ENCODE measurements at places on chromosomes 11 and 22.

GRCh38 chr11:59283311-59283710 lies 70.6 kb upstream of the MPEG1 start:
- DNase-seq: no peak

GRCh38 chr22:38760477-38761201 lies 4.8 kb upstream of the SUN2 start:
- DNase-seq: no peak

DNA sequence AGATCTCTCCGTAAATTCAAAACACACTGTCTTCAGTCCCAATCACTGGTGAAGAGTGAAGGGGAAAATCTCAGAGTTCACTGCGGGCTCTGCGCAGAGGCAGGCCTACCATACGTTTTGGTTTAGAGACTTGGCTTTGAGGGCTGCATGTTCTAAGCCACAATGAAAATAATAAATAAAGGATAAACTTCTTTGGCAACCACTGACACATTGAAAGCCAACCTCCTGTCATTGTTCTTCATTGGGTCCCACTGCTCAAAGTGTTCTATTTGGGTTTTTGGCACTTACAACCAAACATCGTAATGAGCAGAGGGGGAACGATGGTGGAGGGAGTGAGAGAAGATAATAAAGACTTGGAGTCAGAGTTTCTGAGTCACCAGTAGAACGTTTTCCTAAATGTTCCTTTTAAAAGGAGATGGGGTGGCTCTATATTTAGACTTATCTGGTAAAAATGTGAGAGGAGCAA lies 472.9 kb downstream of the SOX6 start:
- DNase-seq: no peak

- no peak for DNase-seq
These were observed 30.3 kb upstream of the ABCC8 start for GRCh38 chr11:17506942-17507341.

DNA sequence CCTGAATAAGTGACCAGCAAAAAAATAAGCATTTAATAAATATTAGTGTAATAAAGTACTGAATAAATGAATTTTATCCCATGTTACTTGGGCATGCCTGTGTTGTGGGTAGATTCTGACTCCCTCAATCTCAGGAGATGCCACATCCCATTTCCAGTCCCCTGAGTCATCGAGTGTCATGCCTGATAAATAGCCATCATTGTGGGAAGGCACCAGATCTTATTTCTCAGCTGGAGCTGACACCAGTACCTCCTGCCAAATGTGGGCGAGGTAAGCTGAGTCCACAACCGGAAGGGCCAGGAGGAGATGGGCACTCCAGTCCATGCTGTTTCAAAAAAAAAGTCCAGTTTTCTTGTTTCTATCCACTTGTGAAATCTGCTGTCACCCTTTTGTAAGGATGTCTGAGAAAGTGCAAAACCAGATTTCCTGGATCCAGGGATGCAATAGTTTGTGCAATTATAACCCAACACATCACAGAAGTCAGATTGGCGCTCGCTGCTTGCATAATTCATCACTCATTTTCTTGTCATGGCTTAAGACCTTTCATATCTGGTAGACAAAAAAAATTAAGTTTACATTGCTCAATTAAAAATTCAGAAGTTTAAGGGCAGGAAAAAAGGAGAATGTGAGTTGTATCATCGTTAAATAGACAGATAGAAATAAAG lies 311.6 kb downstream of the MIAT start:
- DNase-seq: no peak

GRCh38 chr11:1693327-1694063 lies 3.5 kb upstream of the KRTAP5-6 start:
- DNase-seq: peak; percentile 46

DNA sequence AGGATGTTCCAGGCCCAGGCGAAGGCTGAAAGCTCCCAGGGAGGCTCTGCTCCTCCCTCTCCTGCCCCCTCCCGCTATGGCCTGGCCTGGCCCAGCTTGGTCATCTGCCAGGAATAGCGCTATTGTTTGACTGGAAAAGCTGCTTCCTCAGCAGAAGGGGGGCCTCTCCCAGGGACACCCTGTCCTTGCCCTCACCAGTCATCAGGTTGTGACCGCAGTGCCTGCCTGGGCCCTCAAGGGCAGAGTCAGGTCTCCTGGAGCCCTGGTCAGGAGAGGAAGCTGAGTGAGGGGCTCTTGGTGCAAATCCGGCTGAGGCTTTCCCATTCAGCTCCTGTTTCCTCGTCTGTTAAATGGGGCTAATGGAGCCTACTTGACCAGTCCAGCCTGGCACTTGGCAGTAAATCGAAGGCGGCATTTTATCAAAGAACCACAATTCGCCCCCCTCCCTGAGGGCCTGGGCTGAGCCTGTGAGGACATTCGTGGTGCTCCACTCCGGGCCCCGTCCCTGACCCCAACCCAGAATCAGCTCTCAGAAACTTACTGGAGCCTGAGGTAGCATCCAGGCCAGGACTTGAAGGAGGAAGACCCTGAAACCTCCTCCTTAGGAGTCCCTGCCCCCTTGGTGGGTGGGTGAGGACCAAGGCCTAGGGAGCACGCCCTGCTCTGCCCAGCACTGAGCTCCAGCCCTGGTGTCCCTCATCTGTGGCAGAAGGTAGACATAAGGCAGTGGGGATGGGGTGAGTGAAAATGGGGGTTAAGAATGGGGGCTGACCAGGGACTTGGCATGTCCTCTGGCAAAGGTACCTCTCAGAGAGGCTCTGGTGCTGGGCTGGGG lies 2.0 kb upstream of the CASTOR1 start:
- no peak for DNase-seq

DNA sequence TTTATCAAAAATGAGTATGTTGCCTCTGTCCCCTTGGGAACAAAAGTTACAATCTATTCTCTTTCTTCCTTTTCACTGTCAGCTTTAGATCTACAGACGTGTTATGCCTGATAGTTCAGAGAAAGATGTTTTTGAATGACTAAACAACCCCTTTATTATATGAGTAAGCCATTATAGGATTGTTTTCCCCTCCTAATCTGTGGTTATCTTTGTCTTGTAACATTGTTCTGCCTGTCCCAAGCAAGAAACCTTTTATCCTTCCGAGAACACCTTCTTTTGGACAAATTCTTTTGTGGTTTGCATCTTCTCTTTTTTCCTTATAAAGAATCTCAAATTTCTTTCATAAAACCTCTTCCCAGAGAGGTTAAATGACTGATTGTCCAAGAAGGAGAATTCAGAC lies 208.4 kb downstream of the DDX10 start:
- DNase-seq: no peak

GRCh38 chr11:87020764-87021365 lies 16.9 kb upstream of the TMEM135 start:
- DNase-seq: no peak

DNA sequence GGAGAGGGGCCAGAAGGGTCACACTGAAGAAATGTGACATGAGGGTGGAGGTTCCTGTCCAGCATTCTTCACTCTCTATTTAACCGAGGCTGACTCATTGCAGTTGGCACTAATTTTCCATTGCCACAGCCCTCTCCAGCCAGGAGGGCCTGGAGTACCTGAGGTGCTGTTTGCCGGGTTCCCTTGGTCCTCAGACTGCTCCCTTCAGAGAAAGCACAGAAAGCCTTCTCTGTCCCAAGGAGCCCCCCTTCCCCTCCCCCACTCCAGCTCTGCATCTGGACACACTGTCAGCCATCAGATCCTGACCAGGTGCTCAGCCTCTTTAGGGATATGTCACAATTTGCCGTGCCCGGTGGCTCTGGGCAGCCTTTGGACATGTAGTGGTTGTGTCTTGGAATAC lies 3.2 kb upstream of the C11orf91 start:
- no peak for DNase-seq
